ENCODE measurements at places on chromosomes 11 and 22.

- DNase-seq, result no peak
Observed at GRCh38 chr22:31230155-31230870, 18.2 kb downstream of the LIMK2 start.

DNA sequence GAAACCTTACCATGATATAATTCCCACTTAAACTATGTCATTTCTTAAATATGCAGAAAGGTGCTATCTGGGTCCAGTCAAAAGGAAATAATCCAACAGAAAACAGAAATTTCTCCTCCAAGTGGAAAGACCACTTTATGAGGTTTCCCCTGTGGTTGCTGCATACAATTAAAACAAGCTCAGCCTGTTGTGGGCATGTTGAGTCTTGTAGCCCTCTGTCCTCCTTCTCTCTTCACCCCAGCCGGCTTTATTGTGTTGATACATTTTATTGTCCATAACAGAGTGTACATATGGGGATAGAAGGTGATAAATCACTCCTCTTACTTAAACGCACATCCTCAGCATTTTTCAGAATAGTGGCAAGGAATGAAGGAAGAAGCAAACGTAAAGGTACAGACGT is 126.0 kb upstream of the MTNR1B start:
- no peak for DNase-seq

DNA sequence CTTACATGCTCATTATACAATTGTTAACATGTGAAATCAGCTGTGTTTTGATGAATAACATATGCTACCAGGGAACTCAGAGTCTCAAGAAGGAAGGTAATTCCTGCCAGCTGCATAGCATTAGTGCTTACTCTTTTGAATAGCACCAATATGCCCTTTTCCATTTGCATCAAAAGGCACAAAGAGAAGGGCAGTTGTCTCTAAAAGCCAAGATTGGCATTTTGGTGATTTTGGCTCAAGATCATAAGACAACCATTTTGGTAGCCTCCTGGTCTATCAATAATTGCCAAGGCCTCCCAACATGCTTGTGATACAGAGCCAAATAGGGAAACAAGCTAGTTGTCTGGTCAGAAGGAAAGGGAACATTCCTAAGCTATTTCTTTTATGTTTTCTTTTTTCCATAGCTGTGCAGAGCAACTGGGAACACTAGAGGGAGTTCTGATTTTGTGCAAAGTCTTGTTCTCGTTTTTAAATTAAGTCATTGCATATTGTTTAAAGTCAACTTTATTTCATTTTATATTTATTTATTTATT is 416.7 kb upstream of the CHORDC1 start:
- no peak for DNase-seq

GRCh38 chr11:76672431-76673175 is 2.1 kb upstream of the LRRC32 start:
- DNase-seq, result peak; percentile 62

DNA sequence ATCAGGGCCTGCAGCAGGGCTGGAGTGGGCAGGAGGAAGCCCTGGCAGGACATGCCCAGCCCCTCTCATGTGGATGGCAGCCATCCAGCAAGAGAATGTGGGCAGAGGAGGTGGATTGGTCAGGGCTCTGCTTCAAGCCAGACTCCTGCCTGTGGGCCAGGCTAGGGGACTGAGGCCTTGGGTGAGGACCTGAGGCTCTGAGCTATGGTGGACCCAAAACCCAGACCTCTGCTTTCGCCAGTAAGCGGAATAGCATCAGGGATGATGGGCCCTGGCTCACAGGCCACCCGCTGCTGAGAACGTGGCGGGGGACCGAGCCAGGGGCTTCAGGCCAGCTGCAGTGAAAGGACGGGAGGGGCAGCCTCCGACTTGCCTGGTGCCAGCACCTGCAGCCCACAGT is 57.4 kb downstream of the LINC01488 start:
- DNase-seq, result peak; percentile 20

DNA sequence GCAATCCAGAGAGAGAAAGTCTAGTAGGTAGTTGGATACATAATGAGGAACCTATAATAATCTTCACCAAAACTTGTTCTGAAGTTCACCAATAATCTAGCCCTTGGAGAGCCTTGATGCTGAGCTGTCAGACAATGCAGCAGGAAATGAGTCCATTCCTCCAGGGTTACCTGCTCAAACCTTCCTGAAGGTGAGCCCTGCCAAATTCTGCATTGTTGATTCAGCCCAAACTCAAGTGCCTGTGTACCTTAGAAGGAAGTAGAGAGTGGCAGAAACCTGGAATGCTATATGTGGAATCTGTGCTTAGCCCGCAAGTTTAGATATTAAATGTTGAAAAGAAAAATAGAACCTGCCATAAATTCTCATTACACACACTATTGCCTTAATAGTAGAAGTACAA is 77.4 kb upstream of the SPON1 start:
- DNase-seq, result no peak

DNA sequence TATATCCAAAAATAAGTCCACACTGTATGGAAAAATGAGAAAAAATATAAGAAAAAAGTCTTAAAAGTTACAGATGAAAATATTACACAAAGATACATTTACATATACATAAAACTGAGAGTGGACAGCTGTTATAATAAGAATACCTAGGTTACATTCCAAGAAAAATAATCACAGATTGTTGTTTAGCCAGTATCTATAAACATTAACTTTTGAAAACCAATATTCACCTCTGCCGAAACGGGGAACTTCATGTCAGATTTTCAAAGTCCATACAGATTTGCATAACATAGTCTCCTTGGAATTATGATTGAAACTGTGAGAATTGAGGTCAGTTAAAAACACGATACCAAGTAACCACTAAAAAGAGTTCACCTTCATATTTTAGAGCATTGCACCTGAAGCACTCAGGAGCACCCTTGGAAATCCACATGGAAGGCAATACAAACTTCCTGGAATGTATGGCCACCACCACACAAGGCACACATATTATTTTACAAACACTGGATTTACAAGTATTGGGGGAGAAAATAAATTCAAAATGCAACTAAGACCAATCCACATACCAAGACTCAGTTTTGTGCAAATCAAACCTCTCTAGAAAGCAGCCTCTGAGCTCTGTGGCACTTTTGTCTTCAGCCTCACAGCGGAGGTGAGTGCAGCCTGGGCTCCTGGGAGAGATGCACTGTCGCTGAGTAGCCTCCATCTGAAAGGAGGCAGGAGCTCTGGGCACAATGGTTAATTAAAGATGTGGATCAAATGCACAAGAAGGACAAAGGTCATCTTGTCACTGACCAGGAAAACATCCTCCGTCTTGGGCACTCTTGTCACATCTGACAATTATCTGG is 34.4 kb downstream of the ZNF195 start:
- DNase-seq, result no peak

DNA sequence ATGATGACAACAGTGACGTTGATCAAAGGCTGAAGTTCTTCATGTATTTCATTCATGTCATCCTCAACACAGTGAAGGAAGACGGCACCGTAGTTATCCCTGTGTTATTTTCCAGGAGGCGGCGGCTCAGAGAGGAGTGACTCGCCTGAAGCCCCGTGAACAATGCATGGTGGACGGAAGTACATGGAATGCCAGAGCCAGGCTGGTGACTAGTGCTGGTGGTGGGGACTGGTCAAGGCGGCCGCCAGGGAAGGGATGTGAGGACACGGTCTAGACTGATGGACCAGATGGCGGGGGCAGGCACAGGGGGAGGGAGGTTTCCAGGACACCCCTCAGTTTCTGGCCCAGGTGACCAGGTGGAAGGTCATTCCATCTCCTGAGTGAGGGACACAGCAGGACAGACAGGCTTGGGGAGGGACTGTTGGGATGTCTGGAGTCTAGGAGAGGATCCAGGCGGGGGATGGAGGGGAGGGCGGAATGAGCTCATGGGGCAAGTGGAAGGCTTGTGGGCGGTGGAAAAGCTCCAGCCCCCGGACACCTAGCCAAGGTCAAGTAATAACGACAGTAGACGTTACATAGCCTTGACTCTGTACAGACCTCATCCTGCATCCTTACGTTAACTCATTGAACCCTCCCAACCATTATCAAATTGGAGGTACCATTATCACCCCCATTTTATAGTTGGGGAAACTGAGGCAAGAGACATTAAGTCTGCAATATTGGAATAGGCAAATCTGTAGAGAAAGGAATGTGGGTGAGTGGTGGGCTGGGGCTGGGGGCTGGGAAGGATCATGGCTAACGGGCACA is 16.0 kb upstream of the PICK1 start:
- DNase-seq, result no peak

DNA sequence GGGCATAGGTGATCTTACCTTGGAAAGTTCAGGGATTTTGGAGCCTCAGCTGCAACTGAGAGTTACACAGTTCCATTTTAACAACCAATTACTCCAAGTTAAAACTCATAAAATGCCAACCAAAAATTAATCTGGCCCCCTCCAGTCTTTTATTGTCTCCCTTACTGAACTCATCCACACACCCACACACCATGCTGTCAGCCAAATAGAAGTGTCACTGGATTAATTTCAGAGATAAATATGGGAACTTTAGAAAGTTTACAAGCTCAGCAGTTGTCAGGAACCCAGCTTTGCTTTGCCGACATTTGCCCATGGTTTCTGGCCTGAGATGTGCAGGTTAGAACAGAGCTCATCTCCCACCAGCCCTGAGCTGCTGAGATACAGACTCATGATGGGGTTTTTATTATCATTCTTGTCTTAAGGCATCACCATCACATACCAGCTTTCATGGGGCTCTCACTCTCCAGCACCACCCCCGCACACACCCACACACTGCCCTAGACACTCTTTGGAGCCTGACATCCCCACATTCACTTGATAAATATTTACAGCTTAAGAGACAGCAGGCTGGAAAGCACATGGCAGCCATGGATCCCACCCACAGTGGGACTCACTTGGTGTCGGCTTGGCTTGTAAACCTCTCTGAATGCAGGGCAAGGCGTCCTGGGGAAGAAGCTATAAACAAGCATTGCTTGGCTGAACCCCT is 23.7 kb upstream of the CTR9 start:
- DNase-seq, result no peak

GRCh38 chr11:40295466-40295865 is 1164.0 kb downstream of the LRRC4C start:
- no peak for DNase-seq

Measured in upper lobe of left lung (tissue), 6 donors.